ENCODE measurements at places on chromosomes 3 and 15.

GRCh38 chr15:51100785-51101489 is 6.2 kb upstream of the TNFAIP8L3 start:
- no peak for DNase-seq

DNA sequence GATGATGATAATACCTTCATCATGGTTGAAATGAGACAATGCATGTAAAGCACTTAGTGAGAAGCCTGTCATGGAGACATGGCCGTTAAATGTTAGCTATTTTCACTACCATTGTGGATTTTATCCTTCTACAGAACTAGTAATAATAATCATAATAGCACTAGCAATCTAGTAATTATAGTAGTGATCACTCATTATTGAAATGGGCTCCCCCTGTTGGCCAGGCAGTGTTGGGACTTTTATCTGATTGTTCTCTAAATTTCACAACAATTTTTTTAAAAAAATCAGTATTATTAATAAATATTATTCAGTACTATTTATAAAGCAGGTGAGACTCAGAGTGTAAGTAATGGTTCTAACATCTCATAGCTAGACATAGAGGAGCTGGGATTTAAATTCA is 396.3 kb downstream of the IL5RA start:
- DNase-seq, result peak; percentile 2

DNA sequence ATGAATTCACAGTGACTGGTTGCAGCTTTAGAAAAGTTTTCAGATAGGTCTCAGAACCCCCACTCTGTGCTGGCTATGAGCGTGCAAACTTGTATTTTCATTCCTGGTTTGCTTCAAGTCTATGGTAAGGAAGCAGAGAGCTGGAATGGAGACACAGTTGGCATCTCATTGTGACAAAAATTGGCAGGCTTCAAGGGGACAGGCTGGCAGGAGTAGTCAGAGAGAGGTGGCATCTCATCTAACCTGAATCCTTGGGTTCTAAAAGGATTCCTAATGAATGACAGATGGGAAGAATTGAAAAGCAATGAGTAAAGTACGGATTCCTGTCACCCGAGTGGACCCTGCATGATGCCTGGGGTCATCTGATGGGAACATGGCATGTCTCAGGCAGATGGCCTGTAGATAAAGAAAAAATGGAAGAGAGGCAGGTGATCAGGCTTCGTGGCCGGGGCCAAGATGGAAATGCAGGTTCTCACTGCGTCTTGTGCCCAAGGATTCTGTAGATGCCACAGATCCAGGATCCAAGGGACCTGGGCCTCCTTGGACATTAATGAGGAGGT is 89.4 kb upstream of the ABHD17C start:
- no peak for DNase-seq

- DNase-seq, result peak; percentile 87
These were observed 17.3 kb downstream of the FAM174B start for GRCh38 chr15:92638291-92638708.

DNA sequence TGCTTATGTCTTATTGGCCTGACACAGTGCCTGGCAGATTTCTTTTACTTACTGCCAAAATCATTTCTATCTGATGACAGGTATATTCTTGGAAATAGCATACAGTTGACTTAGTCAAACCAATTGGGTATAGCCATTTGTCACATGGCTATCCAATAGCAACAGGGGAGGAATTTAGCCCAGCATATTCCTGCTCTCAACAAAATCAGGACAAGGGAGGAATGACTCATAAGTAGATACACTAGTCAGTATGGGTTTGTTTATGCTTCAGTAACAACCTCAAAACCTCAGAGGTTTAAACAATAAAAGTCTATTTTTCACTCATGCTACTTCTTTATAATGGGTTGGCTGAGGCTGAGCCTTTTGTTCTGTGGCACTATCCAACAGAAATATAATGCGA is 38.0 kb upstream of the VILL start:
- no peak for DNase-seq

DNA sequence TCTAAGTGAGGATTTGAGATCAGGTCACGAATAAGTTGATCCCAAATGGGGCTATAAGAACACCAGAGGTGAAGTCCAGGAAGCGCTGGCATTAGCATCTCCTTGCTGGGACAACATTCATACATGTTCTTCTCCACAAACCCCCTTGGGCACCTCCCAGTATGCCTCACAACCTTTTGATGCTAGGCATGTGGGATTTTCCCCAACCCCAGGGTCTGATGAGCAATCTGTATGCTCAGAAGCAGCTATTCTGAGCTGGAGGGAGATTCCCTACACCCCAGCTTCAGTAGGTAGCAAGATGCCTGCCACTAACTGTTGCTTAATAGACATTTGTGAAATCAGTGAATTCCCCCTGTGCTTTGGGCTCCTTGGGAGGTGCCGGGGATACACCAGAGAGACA is 32.2 kb downstream of the SLC6A11 start:
- no peak for DNase-seq

DNA sequence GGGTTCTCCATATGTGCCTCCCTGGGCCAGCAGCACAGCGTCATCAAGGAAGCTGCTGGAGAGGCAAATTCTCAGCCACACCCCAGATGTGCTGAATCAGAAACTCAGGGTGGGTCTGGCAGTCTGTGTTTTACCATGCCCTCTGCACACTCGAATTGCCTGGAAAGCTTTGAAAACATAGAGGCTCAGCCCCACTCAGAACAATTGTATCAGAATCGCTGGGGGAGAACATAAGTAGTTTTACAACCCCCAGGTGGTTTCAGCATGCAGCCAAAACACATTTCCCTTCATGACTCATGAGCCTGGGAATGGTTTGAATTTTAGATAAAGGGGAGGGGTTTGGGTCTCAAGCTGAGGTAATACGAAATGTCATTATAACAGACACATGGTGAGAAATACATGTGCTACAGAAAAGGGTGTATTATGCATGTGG is 9.6 kb downstream of the TGM4 start:
- no peak for DNase-seq

- DNase-seq, result no peak
These were observed 502.9 kb downstream of the PDCD6IP start for GRCh38 chr3:34301313-34301712.

DNA sequence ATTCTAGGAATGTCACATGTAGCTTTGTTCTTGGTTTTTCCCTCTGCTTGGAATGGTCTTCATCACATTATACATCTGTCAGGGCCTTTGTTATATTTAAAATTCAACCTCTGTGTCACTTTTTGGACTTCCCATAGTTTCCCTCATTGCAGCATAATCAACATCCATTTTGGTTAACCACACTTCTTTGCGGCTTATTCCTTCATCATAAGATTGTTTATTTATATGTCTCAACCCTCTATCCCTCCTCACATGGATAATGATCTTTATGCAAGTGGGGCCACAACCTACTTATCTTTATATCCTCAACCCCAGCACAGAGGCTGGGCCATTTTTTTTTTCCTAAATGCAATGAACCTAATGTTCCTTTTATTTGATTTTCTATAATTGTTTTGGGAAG is 260.0 kb upstream of the THBS1 start:
- no peak for DNase-seq

DNA sequence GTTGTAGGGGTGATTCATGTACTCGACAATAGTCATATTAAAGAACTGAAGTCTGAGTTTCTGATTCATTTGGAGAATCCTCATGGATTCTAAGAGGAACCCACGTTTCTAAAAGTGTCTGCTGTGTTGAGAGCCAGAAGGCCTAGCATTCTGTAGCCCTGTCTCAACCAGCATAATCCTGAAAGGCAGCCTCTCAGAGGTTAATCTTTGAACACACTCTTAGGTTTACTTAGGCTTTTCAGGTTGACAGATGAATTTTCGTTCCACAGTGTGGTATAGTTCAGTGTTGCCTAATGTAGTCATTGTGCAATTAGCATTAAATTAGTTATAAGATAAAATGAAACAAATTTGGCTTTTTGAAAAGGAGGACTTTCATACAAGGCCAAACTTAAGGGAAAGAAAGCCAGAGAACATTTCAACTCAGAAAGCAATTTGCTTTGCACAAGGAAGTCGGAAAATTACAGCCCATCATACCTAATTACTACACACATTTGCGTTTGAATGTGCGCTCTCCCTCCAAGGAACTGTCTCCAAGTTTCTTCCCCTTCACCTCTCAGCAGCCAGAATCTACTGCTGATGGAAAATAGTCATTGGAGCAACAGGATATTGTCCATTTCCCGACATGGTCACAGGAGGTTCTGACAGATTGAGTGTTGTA is 42.0 kb downstream of the AGBL1 start:
- no peak for DNase-seq

- DNase-seq, result peak; percentile 90
These were observed 198.6 kb upstream of the BCL6 start for GRCh38 chr3:187943677-187944389.

DNA sequence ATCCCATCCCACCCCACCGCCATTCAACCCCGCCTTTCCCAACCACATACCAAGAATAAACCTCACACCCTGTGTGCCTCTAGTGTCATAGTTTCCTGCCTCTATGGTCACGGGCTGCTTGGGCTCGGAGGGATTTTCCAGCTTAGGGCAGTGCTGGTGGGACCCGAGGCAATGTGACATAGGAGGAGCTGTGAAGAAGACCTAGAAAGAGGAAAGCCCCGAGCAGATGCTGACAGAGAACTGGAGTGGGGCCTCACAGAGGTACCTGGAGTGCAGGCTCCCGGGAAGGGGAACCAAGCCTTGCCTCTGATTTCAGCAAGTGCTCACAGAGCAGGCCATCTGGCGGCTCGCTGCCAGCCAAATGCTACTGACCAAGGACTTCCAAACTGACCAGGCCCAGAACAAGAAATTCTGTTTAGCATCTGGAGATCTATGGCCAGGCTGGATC is 27.5 kb downstream of the BHLHE40 start:
- no peak for DNase-seq

DNA sequence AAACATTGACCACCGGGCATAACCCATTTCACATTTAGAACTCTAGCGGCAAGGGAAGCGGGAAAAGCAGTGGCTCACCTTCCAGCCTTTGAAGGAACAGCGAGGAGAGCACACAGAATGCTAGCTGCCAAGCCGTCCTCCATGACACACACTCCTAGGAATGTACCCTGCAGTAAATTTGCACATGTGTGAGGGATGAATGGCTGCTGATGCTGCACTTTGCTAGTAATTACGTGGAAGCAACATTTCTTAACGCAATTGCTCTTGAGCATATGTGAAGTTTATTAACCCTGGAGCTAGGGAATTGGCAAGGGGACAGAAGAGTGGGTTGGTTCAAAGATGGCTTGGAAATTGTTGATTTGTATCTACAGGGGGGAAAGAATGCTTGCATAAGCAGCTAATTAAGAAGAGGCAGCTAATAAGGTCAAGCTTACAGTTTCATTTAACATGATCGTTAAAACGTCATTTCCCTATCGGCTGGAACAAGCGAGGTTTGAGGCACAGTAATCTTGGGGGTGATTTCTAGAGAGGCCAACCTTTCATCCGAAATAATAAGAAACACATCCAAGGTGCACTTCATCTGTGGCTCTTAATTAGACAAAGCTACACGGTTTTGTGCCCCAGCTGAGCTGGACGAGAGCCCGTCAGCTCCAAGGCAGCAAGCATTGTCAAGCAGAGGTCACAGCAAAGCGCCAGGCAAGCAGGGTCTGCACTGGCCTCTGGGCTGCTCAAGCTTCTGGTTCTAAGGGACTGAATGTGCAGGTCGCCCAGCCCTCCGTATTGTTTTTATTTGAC is 123.4 kb downstream of the CHSY1 start:
- DNase-seq, result no peak

- no peak for DNase-seq
These were observed 30.6 kb downstream of the MB21D2 start for GRCh38 chr3:192887047-192887446.

GRCh38 chr3:126782536-126782935 is 78.5 kb downstream of the CHCHD6 start:
- peak; percentile 94 for DNase-seq

GRCh38 chr15:72368899-72369298 is 6.9 kb downstream of the HEXA start:
- DNase-seq, result no peak

GRCh38 chr15:99976811-99977271 is 243.6 kb upstream of the LYSMD4 start:
- DNase-seq, result no peak

DNA sequence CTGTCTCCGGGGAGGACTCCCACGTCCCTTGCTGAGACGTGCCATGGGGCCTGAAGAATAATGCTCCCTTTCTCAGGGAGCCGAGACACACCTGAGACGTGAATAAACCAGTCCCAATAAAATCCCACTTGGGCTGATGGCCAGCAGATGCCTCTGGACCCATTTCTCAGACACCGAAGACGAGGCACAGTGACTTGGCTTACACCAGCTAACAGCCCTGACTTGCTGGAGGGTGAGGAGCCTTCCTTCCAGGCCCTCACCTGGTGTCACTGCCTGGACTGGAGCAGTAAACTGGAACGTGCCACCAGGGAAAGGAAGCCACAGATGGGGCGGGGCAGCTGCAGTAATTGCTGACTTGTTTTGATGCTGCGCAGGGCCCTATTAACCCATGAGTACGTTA is 189.7 kb downstream of the PDZRN3 start:
- no peak for DNase-seq

DNA sequence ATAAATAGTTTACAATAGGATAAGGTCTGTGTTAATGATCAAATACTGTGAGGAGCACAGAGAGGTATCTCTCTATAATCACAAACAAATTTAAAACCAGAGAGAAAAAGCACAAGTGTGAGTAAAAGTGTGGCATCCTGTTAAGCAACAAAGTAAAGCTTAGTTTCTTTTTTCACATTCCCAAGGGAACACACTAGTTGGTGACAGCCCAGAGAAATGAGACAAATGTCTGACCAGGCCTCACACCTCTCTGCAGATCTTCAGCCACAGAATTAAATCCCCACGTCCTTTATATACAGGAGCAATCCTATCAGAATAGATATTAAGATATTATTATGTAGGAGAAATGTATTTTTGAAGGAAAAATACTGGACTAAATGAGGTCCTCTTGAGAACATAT is 2.7 kb downstream of the FBN1 start:
- DNase-seq, result no peak

DNA sequence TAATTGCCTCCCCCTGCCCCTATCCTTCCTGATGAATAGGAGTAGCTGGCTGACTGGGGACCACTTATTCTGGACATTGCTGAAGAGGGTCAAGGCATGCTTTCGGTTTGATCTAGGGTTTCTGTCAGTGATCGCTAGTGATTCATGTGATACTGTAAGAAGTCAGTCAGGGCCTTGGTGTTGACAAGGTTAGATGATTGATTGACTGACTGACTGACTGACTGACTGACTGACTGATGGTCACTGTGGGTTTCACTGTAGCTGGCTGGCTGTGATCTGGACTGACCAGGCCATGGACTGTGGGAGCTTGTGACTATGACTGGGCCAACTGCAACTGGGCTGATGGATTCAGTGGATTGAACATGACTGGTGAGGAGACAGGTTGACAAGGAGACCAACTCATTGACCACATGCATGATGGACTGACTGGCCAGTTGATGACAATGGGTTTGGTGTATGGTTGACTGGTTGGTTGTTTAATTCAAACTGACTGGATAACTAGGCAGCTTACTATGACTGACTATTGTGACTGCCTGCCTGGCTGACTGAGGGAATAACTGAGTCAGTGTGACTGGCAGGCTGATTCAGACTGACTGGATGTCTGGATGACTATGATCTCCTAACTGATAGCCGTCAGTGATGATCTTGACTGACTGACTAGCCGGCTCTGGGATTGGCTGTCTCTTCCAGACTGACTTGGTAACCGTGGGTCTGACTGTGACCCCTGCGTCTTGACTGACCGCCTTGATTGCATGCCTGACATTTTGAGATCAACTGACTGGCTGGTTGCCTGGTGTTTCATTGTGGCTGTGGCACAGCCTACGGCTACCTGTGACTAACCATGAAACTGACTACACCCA is 509.9 kb downstream of the SHQ1 start:
- no peak for DNase-seq

All from HT-29 (cell line).